ENCODE measurements at places on chromosomes 6 and 20.

GRCh38 chr20:35903843-35904242, 50.5 kb downstream of the SCAND1 start:
- DNase-seq: no peak

DNA sequence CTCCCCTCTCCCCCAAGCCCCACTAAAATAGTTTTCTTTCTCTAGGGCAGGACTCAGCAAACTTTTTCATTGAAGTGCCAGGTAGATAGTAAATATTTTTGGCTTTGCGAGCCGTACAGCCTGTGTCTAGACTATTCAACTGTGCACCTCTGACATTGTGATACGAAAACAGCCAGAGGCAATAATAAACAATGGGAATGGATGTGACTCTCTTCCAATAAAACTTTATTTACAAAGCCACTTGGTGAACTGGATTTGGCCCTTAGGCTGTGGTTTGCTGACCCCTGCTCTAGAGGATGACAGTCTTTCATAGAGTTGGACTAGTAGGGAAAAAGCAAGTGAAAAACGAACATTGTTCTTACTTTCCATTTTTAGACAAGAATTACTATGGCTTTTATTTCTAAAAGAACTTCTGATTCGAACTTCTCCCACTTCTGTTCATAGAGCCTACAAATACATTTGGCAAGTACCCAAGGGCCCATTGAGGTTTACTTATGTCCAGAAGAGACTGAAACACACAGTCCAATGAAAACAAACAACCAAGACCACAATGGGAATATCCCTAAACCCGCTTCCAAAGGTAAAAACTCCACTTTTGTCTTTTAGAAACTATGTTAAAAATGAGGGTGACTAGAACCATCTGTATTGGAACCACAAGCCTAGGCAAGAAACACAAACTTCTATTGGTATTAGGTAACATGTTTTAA, 46.4 kb upstream of the CDKAL1 start:
- DNase-seq: no peak

GRCh38 chr6:68007717-68008116, 627.4 kb upstream of the ADGRB3 start:
- DNase-seq: no peak

- no peak for DNase-seq
Measured at GRCh38 chr6:155001482-155001881, 6.4 kb downstream of the TIAM2 start.

DNA sequence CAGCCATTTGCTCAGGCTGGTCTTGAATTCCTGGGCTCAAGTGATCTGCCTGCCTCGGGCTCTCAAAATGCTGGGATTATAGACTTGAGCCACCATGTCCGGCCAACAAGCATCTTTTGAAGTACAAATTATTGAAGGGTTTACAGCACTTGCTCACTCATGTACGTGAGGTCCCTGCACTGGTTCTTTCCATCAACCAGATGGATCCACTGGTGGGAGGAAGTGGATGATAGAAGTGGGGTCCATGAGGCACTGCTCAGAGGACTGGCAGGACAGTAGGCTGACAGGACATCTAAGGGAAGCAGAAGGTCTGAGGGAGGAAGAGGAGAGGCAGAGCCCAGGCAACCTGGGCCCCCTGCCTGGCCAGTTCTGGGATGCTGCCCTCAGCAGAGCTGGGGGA, 109.2 kb upstream of the NXT1 start:
- no peak for DNase-seq

DNA sequence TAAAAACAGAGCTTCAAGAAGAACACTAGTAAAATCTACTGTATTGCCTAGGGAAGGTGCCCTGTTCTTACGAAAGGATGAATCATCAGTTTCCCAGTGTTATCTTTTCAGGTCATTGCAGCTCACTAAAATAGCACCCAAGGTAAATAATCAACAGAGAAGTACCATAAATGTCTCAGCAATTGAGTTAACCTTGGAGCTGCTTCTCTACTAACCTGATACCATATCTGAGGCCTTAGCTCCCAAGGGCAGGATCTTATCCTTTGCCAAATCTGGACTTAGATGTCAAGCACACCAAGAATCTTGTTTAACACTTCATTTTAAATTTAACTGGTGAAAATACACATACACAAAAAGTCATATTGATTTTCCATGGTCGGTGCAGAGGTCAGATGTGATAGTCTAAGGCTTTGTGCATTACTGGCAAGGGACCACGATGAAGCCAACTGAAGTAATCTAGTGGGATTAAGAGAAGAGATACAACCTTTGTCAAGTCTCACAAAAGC, 81.5 kb downstream of the EDN1 start:
- DNase-seq: no peak

DNA sequence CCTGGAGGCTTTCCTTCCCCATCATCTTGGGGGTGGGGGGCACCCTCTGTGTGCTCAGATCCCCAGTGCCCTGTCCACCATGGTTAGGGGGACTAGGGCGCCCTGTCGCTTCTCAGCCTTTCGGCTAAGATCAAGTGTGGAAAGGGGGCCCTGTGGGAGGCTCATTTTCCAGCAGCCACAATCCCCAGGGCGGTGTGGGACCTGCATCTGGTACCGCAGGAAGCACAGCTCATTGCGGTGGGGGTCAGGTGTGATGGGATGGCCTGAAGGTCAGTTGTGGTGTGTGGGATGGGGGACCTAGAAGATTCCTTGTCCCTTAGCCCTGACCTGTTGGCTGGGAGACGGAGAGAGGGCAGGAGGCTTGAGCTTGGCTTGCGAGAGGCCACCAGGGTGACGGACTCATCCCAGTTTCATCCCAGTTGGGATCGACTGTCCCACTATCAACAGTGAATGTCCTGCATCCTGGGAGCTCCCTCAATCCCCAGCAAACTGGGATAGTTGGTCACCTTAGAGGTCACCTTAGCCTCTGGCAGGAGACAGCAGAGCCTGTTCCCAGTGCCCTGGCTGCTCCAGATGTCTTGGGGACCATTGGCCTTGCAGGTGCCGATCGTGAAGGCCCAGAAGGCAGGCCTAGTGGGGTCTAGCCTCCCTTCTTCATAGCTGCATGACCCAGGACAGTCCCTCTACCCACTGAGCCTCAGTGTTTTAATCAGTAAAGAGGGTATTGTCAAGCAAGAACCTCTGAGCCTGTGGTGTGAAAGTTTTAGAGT, 64.5 kb upstream of the PMEPA1 start:
- no peak for DNase-seq

DNA sequence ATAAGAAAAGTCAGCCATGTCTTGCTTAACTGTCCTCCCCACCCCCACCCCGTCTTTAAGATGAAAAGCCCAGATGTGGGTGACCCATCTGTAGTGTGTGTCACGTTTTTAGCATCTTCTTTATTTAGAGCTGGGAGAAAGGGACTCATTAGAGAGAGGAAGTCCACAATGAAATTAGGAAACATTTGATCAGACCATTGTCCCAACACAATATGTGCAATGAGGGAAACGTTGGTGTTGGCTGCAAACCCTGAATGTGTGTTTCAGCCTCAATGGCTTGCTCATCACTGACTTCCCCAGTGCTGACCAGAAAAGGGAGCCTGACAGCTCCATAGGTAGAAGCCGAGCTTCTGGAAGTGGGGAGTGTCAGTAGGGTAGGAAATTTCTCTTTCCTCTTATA, 475.7 kb downstream of the CD83 start:
- DNase-seq: no peak

DNA sequence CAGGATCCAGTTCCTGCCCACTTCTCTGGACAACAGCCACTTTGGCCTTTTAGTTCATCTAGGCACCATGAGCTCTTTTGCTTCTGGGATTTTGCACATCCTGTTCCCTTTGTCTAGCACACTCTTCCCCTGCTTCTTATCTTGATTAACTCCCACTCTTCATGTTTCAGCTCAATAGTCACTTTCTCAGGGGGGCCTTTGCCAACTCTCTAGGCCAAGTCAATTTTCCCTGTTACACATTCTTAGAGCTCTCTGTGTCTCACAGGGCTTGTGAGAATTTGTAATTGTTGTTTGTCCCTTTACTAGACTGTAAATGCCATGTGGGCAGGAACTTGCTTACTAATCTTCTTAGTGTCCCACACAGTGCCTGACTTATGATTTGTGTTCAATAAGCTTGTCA, 58.1 kb upstream of the EPB41L1 start:
- DNase-seq: no peak

GRCh38 chr6:16372029-16372776, 133.8 kb downstream of the GMPR start:
- no peak for DNase-seq

DNA sequence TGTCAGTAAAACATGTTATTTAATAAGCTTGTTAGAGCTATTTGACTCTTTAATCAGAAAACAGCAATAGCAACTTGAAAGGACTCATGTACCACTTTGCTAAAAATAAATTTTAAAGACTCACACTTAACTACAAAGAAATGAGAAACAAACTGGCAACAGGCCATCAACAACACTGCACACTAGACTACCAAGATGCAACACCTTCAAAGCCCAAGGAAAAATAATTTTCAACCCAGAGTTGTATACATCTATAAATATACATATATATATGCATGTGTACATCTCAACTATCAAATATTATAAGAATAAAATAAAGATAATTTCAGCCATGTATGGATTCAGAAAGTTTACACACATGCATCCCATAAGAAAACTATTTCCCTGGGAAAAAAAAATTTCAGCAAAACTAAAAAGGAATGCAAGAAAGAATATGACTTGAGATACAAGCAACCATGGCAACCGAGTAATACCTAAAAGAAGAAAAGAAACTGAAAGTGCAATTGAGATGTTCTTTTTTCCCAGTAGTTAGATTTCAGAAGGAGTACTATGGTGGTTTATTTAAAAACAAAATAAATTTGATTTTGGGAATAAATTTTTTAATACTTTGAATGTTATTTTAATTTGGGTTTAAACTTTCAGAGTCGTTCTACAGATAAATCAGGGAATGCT, 303.8 kb downstream of the UBE3D start:
- DNase-seq: no peak

- no peak for DNase-seq
Measured at GRCh38 chr6:85252552-85252951, 197.3 kb upstream of the NT5E start.

DNA sequence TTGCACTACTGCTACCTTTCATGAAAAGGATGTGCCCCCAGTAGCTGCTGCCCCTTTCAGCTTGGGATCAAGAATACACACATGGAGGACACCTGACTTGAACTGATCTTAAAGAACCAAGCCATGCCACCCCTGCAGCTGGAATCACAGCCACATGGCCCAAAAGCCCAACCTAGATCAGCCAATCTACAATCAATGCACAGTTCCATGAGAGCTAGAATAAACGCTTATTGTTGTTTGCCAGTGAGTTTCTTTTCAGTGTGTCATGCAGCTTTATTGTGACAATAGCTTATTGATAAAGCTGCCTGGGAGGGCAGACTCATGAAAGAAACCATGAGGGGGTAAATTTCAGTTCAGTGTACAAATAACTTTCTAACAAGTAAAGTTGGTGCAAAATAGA, 397.7 kb downstream of the PTPRT start:
- no peak for DNase-seq

GRCh38 chr6:1104988-1105670, 206.8 kb upstream of the FOXQ1 start:
- DNase-seq: no peak

GRCh38 chr20:54103067-54103761, 32.8 kb upstream of the BCAS1 start:
- peak; percentile 72 for DNase-seq

DNA sequence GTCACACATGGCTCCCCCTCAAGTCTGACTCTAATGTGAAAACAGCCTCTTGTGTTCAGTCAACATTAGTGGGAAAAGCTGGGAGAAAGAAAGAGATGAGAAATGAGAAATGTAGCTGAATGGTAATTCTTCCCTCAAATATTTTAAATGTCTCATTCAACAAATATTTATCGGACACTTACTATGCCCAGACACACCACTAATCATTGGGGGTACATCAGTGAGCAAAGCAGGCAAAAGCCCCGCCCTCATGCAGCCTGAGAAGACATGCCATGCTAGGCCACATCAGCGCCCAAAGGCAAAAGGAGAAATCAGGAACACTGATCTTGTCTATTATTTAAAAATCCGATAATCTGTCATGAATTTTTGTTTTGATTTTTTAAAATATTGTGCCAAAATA, 89.9 kb upstream of the ASF1A start:
- DNase-seq: no peak

DNA sequence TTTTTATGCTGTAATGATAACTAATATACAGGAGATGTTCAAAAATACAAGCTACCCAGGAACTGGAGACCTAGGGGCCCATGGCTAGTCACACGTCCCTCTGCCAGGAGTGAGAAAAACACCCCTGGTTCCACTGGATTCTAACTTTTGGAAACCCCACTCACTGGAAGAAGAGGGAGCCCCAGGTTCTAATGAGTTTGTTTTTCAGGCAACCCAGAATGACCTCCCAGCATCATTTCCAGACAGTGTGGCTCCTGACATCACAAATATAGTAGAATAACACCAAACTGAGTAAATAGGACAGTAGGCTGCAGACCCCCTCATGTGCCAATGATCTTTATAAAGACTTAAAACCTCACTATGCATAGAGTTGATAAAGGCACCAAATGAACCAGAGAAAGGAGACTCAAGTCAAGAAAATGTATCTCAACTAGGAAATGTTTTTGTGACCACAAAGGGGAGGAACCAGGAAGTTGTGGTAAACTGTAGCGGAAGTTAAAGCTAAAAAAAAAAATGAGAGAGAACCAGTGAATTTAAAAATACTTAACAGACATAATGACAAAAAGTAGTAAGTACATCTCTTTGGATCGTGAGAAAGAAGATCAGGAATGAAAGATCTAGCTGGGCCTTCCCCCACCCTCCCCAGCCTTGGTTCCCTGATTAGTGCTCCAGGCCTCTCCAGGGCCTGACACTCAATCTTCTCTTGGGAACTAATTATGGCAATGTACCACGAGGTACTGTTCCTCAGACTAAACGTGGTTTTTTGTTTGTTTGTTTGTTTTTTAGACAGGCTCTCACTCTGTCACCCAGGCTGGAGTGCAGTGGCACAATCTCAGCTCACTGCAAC, 19.8 kb downstream of the HLA-E start:
- DNase-seq: no peak

DNA sequence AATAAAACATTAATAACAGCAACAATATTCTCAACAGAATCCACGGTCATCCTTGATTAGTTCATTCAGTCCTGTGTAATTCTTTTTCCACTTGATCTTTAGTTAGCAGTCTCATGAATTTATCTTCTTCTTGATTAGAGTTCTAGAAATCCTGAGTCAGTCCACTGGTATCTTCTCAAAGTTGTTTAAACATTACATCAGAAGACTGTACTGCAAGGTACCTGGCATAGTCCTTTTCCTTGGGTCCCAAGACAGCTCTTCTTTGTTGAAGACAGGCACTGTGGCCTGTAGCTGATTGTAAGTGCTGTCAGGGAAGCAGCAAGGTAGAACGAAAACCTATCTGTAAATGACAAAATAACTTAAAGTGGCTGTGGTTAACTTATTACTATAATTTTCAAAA, 11.8 kb downstream of the MAP3K4 start:
- DNase-seq: no peak

GRCh38 chr6:4402477-4402976, 267.2 kb upstream of the ECI2 start:
- DNase-seq: no peak

GRCh38 chr20:8967641-8968245, 101.1 kb upstream of the PLCB4 start:
- DNase-seq: no peak

DNA sequence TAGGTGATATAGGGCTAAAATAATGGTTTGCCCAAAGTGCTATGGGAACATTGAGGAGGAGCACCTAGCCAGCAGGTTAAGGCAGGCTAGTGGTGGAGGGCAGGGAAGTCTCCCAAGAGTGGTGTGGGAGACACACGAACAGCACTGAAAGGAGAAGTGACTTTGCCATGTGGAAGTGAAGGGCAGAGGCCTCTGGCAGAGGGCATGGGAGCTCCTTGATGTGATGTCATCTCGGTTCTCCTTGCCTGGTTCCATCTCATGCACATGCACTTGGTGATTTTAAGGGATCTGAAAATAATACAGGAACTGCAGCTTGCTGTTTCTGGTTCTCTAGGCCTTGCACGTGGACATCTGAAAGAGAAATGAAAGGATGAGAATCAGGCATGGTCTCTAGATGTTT, 4.7 kb upstream of the MAP3K4 start:
- DNase-seq: no peak
